ENCODE measurements at places on chromosomes 16 and 17.

DNA sequence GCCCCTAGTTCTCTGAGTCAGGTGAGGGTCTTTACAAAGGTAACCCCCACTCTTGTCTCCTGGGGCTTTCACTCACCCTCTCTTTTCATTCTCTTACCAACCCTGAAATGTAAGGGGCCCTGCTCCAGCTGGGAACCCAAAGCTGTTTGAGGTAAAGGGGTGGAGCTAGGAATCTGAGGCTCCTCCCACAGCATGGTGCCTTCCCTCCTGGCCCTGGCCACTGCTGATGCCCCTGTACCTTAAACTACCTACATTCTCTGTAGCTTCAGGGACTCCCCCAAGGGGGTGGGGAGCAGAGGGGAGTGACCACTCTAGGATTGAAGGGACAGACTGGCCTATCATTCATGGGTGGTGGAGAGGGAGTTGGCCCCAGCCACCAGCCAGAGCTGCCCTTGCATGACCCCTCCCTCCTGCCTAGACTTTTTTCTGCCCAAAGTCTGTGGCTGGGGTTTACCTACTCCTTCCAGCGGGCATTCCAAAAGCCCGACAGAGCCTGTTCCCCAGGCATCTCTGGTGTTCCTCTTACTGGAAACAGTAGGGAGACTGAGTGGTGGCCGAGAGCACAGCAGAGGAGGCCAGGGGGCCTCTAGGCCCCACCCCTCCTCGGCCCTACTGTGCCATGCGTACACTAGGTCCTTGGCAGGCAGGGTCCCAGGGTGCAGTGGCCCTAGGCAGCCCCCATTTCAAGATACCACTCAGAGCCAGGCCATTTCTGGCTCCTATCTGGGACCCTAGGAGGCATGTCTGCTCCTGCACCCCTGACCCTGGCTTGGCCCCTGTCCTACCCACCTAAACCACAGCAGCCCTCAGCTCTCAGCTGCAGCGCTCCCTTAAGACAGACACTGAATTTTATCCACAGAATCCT, 9.5 kb downstream of the DOK4 start:
- no peak for DNase-seq

- no peak for DNase-seq
These were observed 4.6 kb downstream of the RAI1 start for GRCh38 chr17:17685775-17686291.

- DNase-seq = no peak
These were observed 3.0 kb upstream of the PIK3R6 start for GRCh38 chr17:8870406-8871040.

DNA sequence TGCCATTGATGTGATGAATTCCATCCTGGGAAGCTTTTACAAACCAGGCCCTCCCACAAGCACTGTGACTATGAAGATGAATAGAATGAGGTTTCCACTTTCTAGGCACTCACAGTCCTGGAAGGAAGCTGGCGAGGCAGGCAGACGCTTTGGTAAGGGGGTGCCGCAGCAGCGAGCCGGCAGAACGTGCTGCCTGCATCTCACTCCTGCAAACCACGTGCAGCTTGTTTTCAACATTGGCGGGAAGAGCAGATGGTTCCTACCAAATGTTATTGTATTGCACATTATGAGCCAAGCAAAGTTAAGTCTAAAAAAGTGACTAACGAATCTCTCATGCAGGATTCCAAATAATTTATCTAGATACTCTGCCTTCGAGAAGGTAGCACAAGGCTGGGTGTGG, 3.7 kb upstream of the DNAI2 start:
- DNase-seq = no peak

- no peak for DNase-seq
These were observed 134.2 kb upstream of the CIBAR2 start for GRCh38 chr16:85246473-85246872.

- no peak for DNase-seq
These were observed 40.4 kb upstream of the RBFOX3 start for GRCh38 chr17:79651266-79651665.

- no peak for DNase-seq
These were observed 390 bp downstream of the SEZ6L2 start for GRCh38 chr16:29898804-29899515.

GRCh38 chr16:76940251-76940650, 250.7 kb upstream of the MON1B start:
- DNase-seq = no peak

- DNase-seq = no peak
These were observed 3.7 kb downstream of the PFN1 start for GRCh38 chr17:4944554-4945175.

DNA sequence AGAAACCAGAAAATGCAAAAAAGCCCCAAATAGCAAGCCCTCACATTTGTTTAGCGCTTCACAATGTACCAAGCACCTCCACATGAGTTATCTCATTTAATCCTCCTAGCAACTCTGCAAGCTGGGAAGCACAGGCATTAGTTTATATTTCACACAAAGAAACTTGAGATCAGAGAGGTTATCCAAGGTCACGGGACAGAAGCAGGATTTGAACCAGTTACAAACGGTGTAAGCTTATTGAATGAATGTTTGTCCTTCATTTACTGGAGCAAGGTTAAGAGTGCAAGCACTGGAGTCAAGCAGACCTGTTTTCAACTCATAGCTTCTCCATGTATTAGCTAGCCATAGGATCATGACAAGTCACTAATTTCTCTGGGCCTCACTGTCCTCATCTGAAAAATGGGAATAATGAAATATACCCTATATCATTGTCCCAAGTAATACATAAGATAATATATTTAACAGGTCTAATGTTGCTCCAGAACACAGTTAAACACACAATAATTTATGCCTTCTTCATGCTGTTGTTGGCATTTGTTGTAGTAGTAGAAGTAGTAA, 6.1 kb upstream of the HLF start:
- no peak for DNase-seq

DNA sequence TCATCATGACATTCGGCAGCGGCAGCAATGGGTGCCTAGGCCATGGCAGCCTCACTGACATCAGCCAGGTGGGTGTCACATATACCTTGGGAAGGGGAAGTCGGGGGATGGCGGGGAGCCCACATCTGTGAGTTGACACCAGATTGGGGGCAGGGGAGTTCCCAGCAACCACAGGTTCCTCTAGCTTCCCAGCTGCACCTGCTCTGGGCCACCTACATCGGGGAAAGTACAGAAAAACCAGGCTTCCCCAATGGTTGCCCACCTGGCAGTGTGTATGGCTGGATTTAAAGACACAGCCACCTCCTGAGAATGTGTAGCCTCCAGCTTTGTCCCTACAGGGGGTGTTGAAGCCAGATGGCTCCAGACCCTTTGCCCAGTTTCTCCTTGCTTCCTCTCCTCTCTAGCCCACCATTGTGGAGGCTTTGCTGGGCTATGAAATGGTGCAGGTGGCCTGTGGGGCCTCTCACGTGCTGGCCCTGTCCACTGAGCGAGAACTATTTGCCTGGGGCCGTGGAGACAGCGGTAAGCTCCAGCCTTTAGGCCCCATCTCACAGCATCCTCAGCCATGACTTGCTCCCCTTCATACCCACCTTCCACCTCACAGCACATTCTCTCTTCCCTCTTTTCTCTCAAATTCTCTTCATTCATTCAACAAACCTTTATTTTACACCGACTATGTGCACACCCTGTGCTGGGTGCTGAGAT, 5.0 kb upstream of the TRAF4 start:
- peak; percentile 67 for DNase-seq

DNA sequence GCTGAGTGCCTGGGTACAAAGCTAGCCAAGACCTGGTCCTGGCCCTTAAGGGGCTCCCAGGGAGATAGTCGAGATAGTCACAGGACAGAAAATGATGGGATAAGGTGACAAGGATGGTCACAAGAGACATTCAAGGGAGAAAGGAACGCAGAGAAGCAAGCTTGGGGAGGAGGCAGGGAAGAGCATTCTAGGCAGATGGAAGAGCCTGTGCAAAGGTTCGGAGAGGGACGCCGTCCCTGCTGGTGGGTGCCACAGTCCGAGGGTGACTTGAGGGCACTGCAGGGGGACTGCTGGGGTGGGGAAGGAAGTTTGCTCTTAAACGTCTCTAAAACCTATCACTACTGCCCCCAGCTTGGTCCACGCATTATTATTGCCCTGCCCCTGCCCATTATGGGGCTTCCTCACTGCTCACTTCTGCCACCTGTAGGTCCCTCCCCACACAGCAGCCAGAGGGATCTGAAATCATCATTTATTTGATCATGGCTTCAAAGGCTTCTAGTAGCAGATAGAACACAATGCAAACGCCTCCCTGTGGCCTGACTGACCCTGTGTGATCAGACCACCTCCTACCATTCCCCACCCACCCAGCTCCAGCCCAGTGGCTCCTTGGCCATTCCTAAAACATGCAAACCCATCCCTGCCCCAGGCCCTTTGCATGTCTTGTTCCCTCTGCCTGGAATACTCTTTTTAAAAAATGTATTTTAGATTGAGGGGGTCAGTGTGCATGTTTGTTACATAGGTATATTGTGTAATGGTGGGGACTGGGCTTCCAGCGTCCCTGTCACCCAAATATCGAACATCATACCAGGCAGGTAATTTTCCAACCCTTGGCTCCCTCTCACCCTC, 60.3 kb downstream of the RMI2 start:
- DNase-seq = no peak

- DNase-seq = no peak
These were observed 56.1 kb upstream of the TOX3 start for GRCh38 chr16:52603015-52603414.

Measured in stimulated activated CD8-positive, alpha-beta memory T cell treated with anti-CD3 and anti-CD28 coated beads, Interleukin-4, amount 100 ng/mL, for 4 hours (primary cell).